ENCODE measurements at places on chromosomes 7 and 10. TPM values are rescaled to one million over a fixed set of nuclear protein-coding genes. Genes with fewer than 3 reads are reported as not detected.

GRCh38 chr10:35353395-35353794, 17.1 kb downstream of the CCNY start:
- DNase-seq = no peak

- DNase-seq = no peak
Observed at GRCh38 chr7:151904270-151904669, 27.4 kb upstream of the PRKAG2 start.

DNA sequence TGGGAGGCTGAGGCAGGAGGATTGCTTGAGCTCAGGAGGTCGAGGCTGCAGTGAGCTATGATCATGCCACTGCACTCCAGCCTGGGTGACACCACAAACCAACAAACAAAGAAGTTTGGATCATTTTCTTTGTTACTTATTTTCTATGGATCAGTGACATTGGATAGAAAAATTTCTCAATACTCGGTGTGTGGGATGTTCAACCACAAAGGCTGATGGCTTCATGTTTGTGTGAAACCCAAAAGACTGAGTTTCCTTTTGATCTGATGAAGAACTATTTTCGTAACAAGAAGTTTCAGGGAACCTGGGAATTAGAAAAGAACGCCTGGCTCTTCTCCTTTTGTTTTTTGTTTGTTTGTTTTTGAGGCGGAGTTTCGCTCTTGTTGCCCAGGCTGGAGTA, 104.0 kb downstream of the HOXA1 start:
- DNase-seq = no peak

- peak; percentile 62 for DNase-seq
Observed at GRCh38 chr10:86203162-86203905, 163.3 kb downstream of the GRID1 start.

DNA sequence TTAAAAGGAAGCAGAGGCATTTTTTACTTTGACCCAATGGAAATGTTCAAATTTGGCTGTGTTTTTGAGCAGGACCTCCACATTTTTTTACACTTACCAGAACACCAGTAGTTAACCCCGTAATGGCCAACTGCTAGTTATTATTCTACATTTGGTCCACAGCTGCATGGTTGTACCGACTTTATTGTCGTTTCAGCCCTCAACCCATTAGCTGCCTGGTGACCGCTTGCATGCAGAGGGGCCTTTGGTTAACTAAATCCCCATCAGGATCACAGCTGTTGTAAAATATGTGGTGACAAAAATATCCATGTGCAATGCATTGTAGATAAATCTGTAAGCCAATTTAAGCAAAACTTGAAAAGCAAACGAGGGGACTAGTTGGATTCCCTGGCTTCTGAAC, 342.2 kb upstream of the MEOX2 start:
- DNase-seq = no peak

- DNase-seq = no peak
Observed at GRCh38 chr7:24422441-24423010, 138.5 kb downstream of the NPY start.

DNA sequence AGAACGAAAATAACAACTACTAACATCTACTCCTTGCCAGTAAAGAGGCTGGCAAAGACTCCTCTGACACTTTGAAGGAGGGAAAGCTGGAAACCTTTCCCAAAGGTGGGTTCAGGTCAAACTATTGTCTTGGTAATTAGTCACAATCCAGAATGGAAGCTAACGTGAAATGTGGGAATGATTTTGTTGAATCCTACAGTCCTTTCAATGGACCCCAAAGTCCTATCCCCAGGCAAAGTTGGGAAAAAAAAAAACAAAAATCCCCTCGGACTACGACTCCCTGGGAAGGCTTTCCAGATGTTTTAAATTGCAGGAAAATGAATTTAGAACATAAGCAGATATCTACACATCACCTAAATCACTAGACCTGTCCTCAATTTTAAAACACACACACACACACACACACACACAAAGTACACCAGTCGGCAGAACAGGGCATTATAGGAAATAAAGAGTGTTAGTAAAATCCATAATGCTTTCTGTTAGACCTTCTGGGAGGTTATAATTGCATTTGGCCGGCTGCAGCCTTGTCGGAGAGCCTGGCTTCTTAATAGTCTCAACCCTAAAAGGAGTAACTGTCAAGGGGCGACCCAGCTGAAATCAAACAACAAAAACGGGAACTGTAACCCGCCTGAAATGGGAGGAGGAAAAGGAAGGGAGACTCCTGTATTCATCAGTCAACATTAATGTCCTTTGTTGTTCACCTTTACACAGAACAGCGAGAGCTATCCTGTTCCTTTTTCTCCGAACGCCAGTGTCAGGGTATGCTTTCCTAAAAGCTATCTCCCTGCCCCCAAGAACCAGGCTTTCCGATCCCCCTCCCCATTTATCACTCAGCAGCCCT, 1.5 kb downstream of the DOCK4 start:
- no peak for DNase-seq

- DNase-seq = no peak
Observed at GRCh38 chr10:107418085-107418806, 253.7 kb upstream of the SORCS1 start.

DNA sequence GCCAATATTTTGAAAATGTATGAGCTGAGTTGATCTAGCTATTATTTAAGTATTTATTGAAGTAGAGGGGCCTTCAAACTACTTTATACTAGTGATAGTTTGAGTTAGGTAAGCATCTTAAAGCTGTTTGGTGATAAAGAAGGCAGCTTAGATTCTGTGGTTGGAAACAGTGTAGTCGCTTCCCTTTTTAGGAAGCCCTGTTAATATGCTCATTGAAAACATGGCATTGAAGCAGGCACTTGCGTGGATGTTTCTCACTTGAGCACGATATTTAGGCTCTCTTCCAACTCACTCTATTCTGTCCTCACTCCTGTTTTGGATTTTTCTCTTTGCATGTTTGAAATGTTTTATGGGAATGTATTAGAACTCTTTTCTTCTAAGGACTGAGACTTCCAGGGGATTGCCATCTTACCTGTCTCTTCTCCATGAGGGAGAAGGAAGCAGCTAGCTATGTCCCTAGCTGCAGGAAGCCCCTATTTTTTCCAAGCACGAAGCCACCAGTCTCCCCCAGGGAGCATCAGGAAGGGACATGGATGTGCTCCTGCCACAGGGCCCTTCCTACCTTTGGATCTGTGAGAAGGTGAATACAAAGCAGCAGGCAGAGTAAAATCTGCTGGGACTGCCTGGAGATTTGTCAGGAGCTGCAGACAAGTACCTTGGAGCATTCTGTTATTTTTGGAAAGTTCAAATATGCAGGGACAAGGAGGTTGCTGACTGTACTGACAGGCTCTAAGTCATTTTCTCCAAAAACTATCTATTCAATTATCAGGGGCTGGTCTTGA, 22.0 kb upstream of the BMPR1A start:
- DNase-seq = no peak

DNA sequence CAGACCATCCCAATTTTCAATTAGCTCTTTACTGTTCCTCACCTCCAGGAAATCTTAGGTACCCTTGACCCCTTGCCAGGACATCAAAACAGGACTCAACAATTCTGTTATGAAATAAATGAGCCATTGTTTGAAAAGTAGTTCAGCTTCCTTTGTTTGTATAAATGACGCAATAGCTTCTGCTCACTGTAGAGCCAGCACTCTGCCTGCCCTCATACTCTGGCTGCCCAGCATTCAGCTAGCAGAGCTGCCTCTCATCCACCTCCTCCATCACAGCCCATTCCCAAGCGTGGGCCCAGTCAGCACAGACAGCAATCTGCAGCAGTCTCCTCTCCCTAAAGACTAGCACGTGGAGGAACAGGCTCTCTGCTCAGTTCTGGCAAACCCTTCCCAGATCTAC, 478.6 kb downstream of the GRID1 start:
- no peak for DNase-seq

DNA sequence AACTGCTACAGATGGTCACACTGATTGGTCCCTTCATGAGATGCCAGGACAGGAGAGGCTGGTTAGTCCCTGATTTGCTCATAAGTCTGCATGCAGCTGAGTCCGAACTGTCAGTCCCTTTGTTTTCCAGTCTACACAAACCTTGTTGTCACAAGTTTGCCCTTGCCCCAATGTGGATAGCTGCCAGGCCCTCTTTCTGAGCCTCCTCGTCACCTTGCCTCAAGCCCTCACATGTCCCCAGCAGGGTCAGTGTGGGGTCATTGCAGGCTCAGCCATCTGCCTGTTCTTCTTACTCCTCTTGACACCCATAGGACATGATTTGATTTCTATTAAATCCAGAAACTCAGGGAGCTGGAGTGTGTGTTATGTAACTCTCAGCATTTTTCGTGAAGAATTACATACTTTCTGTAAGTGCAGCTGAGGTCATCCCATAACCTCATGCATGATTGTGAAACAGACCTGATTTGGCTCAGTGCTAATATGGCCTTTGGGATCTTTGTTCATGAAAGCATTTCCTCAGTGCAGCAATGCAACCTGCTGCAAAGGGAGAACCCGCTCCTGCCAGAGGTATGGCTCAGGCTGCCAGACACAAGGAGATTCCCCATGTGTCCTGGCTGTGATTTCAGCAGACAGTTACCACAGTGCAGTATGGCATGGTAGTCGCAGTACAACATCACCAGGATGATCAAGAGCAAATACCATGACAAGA, 70.0 kb upstream of the ZMIZ2 start:
- no peak for DNase-seq

GRCh38 chr7:73364006-73364728, 36.2 kb downstream of the FKBP6 start:
- no peak for DNase-seq

DNA sequence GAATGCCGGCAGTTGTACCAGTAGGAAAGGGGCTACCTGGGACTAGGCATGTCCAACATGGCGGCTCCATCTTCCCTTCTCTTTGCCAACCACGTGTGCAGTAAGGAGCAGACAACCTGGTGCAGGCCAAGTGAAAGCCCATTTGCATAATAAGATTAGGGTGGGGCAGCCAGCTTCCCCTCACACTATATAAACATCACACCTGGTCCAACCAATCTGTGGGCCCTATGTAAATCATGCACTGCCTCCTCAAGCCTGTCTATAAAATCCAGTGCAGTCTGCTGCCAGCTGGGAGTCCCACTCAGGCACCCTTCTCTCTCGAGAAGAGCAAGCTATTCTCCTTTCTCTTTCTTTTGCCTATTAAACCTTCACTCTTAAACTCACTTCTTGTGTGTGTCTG, 429.3 kb downstream of the CALN1 start:
- DNase-seq = no peak

- DNase-seq = no peak
Observed at GRCh38 chr7:139776486-139777132, 1.2 kb downstream of the HIPK2 start.

GRCh38 chr7:111018447-111018846, 72.5 kb upstream of the LRRN3 start:
- DNase-seq = no peak

DNA sequence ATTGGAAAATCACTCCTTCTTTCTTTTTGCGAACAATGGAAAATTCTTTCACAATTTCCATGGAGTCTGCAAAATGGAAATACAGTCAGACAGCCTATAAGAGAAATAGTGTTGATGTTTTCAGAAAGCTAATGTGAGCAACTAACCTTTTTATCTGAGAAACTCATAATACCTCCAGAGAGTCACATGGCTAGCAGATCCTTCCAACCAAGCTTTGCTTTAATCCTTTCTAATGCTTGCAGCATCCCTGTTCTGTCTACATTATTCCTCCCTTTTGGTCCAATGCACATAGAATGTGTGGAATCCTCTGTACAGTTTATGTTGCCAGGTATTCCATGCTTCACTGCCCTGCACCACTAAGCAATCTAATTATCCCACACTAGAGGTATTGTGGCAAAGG, 717.5 kb upstream of the LRRN3 start:
- DNase-seq = peak; percentile 50

- DNase-seq = no peak
Observed at GRCh38 chr10:67861750-67862432, 22.6 kb upstream of the SIRT1 start.

GRCh38 chr10:3067118-3067858, at the start of gene PFKP:
TSS of gene PFKP (plus strand) at chr10:3067548. CDS start at chr10:3067596, 48 bp downstream.
- no peak for DNase-seq

C10orf53 gene
- not detected for polyA plus RNA-seq

SFRP5 gene
- 0.09 TPM for polyA plus RNA-seq

MKI67 gene
- polyA plus RNA-seq = 52.7 TPM

ADAP1 gene
- 22.9 TPM for polyA plus RNA-seq

MYOZ1 gene
- polyA plus RNA-seq = 6.0 TPM

COL28A1 gene
- 10.4 TPM for polyA plus RNA-seq

CLRN3 gene
- 22.2 TPM for polyA plus RNA-seq

RARRES2 gene
- 54.0 TPM for polyA plus RNA-seq

SLC18A2 gene
- 1.4 TPM for polyA plus RNA-seq

PLCE1 gene
- 36.3 TPM for polyA plus RNA-seq

Measured in renal pelvis (tissue), 12 donors.